RPMI7951 (cell line): ENCODE measurements at places on chromosomes 6 and 20. TPM values are rescaled to one million over a fixed set of nuclear protein-coding genes. Genes with fewer than 3 reads are reported as not detected.
A peak's percentile ranks its signal among the peaks of the same experiment; 100 is the strongest.

DNA sequence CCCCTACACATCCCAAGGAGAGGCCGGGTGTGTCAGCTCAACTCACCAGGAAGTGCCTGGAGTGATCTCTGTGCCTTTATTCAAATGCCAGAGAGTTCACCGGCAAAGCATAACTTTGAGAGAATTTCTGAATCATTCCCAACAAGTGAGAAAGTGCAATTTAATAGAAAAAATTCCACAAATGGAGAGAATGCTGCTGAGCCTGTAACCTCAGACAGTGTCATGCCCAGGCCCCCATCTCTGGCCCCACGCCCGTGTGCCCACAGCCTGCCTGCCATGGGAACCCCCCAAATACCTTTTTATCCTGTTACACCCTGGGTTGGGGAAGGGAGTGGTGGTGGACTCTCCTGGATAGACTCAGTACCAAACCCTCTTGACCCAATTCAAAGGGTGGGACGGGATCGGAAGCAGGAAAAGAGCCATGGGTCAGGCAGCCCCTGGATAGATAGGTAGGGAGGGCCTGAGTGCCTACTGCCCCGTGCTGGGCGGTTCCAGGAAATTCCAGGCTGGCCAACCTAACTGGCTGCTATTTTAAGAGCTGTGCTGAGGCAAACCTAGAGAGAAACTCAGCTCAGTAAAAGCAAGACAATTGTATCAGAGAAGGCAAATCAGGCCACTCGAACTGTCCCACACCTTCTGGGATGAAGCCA lies 179.0 kb upstream of the FOXA2 start:
- DNase-seq: peak; percentile 83

The PNPLA1 gene
- total RNA-seq: not detected in 2 replicates

DNA sequence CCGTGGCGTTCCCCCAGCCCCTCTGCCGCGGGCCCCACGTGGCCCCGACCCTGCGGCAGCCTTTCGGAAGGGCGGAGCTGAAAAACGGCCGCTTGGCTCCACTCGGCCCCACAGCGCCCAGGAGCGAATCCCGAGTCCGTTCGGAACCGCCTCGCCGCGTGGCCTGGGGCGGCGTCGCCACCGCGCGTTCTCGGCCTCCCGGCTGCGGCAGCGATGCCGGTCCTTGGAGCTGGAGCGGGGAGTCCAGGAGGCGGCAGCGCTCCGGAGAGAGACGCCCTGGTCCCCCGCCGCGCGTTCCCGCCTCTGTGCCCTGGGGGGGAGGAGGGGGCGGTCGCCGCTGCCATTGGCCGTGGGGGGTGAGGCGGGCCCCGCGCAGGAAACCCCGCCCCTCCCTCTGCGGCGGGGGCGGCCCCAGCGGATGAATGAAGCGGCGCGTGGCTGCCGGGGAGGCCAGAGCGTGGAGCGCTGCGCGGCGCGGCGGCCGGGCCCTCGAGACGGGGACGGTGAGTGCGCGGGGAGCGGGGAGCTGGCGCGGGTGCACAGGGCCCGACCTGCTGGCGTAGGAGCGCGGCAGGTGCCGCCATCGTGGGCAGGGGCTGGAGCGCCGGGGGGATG lies at the start of gene SLCO4A1:
SLCO4A1 (plus strand) TSS at position 453 of the 615 bp plus-strand sequence. CDS start 13,952 bp downstream, outside the sequence.
- peak; percentile 91 for DNase-seq

- DNase-seq: no peak
These were observed 552.5 kb downstream of the HAO1 start for GRCh38 chr20:7387638-7388193.

DNA sequence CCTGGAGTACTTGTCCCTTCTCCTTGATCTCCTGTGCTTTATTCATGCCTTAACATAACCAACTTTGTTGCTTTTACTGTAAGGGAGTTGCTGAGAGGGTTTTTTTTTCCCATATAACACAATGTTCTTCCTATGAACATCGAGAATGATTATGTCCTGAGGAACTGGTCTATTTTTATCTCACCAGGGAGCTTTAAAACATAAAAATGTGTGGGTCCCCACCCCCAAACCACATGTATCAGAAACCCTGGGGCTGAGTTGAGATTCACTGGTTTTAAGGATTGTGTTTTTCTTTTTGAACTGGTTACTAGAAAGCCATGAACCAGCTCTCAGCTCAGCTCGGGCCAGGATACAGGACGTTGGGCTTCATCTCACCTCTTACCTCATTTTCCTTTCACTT lies 118.5 kb upstream of the JAG1 start:
- peak; percentile 60 for DNase-seq

DNA sequence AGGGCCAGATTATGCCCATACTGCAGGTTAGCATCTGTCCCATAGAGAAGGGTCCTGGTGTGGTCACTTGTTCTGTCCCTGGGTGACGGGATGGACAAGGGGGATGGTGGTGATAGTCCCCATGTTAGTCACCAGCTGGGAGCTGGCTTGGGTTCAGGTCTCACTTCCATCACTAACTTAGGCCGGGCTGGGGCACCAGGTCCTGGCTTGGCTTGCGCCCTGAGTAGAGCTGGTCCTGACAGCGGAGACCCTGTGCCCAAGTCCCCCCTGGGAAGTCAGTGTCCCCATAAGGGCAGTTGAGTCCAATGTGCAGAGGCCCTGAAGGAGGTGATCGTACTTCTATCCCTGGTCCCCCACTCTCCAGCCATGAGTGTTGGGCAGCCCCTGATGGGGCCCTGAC lies 52.6 kb downstream of the ANKRD60 start:
- DNase-seq: no peak

DNA sequence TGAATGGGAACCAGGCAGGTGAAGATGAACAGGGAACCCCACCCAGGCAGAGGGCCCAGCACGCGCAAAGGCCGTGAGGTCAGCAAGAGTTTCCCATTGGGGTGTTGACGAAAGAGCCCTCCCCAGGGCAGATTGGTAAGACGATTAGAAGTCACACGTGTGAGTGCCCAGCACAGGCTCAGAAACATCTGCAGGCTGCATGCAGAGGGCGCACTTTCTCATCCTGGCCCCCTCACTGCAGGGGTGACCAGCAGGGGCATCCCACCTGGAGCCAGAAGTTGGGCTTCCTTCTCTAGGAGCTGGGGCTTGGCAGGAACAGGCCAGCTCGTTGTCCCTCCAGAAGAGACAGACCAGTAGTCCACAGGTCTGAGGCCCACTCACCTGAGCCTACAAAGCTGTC lies 38.4 kb downstream of the VSTM2L start:
- no peak for DNase-seq

DNA sequence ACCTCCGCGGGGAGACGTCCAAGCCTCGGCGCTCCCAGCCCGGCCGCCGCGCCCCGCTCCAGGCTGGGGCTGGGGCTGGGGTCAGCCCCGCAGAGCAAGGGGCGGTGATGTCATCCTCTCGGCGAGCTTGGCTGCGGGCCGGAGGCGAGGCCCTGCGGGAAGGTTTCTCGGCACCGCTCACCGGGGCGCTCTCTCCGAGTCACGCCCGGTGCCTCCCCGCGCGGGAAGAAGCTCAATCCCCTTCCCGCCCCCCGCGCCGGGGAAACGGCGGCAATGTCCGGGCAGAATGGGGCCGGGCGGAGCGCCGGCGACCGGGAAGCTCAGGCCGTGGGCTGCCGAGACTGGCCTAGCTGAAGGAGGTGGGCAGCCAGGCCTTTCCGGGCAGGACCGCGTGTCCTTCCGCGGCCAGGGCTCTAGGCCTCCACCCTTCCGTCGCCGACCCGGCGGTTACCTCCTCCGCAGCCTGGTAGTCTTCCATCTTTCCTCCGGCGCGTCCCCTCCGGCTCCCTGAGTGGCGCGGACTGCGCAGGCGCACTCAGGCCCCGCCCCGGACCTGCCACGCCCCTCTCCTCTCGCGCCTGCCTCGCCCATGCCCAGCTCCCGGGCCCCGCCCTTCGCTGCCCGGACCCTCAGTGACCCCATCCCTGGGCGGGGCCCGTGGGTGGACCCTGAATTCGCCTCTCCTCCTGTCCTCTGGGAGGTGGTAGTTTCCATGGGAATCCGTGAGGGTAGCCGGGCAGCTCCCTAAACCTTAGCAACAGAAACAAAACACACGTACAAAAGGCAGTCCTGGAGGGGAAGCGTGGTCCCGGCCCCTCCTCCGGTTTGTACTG lies at the start of gene DYNLT1:
DYNLT1 (minus strand) TSS at position 513 of the 833 bp plus-strand sequence; CDS start at position 478, 35 bp downstream.
- peak; percentile 93 for DNase-seq

The GRM1 gene
- 0.12 TPM in 1 of 2 replicates, not detected in the other for total RNA-seq

The SHLD1 gene
- 12.5 and 15.5 TPM in 2 replicates for total RNA-seq

GRCh38 chr6:90895299-90896074 lies 308.6 kb upstream of the MAP3K7 start:
- no peak for DNase-seq

The ASIP gene
- not detected in 2 replicates for total RNA-seq

The PLCB1 gene
- total RNA-seq: 18.1 and 28.4 TPM in 2 replicates

The C6orf52 gene
- 1.7 TPM in 1 of 2 replicates, not detected in the other for total RNA-seq

DNA sequence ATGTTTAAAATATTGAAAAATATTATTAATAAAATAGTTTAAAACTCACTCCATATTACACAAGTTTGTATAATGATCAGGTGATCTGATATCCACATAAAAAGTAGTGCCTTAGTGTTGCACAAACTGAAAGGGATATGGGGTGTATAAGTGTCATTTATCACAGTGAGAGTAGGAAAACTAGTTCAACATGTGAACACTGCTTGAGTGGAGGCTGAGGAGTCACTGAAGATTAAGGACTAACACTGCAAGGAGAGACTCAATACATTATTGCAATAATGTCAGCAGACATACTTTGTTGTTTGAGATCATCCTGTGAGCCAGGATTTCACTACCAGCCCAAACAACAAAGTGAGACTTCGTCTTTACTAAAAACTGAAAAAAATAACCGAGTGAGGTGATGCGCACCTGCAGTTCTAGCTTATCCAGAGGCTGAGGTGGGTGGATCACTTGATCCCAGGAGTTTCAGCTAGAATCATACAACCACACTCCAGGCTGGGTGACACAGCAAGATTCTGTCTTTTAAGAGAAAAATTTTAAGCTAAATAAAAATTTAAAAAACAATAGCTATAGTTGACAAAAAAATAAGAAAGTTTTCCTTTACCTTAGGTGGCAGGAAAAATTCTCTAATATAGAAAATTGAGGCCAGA lies 2.4 kb upstream of the KHDC1L start:
- no peak for DNase-seq

The TRIM38 gene
- 7.7 and 9.1 TPM in 2 replicates for total RNA-seq

The ZSWIM1 gene
- total RNA-seq: 17.0 and 20.4 TPM in 2 replicates

- no peak for DNase-seq
These were observed 8.5 kb downstream of the RMND1 start for GRCh38 chr6:151443454-151443853.

GRCh38 chr20:31617432-31618104 lies 12.5 kb downstream of the ID1 start:
- DNase-seq: no peak

DNA sequence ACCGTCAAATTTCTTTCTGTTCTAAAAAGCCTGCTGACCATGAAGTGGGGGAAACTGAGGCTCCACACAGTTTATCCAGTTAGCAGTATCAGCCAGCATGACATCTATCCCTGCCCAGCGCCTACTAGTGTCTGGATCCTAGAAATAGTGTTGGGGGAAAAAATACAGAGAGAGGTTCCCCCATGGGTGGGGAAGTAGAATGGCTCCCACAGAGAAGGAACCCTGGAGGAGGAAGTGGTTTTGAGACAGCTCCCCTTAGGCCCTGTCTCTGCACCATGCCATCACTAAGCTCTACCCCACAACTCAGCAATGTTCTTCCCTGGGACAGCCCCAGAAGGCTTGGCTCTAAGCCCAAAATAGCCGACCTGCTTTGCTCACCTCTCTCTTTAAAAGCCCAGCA lies 153.4 kb downstream of the MBOAT1 start:
- no peak for DNase-seq
